WTC11 (cell line): ENCODE measurements at places on chromosomes 13 and 19. TPM values are rescaled to one million over a fixed set of nuclear protein-coding genes. Genes with fewer than 3 reads are reported as not detected.
A peak's percentile ranks its signal among the peaks of the same experiment; 100 is the strongest.

SHISA7 gene
- total RNA-seq, result 0.79 to 0.94 TPM (median 0.87 TPM) in 3 replicates

GRCh38 chr19:21698215-21698614, 69.2 kb downstream of the ZNF100 start:
- DNase-seq, result no peak

SLC25A41 gene
- 0.18 to 0.35 TPM (median 0.21 TPM) in 3 replicates for total RNA-seq

DNA sequence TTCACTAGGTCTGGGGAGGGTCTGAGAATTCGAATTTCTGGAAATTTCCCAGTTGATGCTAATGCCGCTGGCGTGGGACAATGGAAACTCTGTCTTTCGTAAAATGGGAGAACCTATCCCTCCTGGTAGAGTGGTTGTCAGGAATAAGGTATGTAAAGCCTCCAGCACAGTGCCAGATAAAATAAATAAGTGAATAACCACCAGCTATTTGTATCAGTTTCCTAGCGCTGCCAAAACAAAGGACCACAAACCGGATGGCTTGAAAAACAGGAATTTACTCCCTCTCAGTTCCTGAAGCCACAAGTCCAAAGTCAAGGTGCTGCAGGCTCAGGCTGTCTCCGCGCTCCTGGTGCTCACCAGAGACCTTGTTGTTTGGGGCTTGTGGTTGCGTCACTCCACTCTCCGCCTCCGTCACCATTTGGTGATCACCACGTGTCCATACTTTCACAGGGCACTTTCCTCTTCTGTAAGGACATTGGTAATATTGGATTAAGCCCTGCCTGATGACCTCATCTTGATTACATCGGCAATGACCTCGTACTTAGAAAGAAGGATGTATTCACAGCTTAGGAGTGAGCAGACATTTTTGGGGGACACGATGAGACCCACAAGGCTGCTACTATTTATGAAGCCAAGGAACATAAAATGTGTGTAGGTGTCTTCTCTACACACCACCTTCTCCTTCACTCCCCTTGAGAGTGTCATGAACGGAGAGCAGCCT, 428.5 kb downstream of the IRS2 start:
- DNase-seq, result no peak

- no peak for DNase-seq
These were observed 691.1 kb downstream of the UQCRFS1 start for GRCh38 chr19:28521614-28522544.

- no peak for DNase-seq
These were observed 15.4 kb upstream of the CLN5 start for GRCh38 chr13:76976490-76976889.

DNA sequence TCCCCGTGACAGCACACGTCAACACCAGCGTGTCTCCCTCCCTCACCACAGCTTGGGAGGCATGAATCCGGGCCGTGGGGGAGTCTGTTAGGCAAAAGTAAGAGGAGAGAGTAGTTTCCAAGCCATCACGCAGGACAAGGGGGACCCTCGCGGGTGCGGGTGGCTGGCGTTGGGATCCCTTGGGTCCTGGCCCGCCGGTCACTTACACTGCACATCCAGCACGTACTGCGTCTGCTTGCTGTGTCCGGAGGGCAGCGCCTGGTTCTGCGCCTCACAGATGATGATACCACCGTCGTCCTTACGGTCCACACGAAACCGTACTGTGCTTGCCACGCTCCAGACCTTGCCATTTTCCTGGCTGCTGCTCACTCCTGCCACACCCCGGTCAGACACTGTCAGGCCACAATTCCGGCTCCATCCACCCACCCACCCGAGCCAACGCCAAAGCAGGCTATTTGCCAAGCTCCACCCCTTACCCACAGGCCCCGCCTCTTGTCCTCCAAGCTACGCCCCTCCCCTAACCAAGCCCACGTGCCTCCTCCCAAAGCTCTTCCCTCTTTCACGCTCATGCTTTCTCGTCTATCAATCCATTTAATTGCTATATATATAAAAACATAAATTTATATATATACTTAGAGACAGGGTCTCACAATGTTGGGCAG, 6.6 kb upstream of the ZNF428 start:
- DNase-seq, result peak; percentile 74

DNA sequence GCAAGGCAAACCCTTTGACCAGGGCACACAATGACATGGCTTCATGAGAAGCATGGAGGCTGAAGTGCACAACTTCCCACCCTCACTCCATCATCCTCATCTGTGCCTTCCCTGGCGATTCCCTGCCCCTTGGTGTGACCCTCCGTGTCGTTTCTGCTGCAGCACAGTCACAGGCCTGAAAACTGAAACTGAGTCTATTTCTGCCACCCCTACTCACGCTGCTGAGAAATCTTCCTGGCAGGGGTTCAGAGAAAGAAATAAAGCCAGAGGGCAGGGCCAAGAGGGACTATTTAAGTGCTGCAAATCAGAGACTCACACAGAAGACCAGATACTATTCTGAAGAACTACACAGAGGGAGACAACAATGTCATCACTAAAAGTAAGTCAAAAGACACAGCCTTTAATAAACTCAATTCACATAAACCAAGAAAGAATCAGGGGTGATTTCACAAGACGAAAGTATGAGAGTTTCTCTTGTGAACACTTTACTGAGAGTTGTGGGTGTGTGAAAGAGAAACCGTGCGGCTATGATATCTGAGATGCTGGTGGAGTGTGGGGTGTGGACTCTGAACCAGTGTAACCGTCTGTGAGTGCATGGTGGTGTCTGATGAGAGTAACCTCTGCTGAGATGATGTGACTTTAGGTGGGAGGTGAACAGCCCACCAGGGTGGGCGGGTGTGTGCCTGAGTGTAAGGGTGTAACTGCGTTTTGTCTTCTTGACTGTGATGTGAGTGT, 23.5 kb downstream of the LGALS16 start:
- DNase-seq, result no peak

GRCh38 chr19:37362733-37363132, 8.2 kb upstream of the ZNF527 start:
- DNase-seq, result peak; percentile 82

- no peak for DNase-seq
These were observed 24.1 kb upstream of the RNF113B start for GRCh38 chr13:98201189-98201588.

DNA sequence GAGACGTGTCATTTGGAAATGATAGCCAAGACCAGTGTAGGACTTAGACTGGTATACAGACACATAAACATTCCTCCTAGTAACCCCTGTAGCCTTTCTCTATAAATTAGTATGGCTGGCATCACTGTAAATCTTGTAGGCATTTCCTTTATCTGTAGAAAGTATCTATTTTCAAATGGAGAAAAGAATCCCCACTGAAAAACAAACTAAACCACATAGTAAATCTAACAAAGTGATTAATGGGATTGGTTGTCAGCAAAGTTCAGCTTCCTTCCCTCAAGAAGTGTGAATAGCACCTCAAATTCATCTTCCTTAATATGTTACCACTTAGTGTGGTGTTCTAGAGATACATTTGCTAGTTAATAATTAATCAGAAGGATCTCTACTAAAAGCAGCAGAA, 119.4 kb upstream of the NBEA start:
- DNase-seq, result no peak

DNA sequence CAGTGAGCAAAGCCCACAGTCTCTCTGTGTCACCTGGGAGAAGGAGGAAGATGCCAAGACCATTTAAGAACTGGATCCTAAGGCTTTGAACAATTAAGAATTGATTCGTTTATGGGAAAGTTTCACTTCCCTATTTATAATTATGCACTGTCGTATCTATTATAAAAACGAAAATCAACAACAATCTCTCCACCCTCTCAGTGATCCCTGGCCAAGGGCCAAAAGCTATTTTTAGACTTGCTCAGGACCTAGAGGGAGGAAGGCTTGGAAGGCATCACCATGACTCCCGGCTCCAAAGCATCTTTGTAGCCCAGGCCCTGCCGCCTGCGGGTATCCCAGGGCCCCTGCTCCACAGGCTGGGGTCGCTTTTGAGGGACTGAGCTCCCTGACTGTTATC, 1.3 kb downstream of the RHPN2 start:
- peak; percentile 24 for DNase-seq

- DNase-seq, result no peak
These were observed 521.9 kb downstream of the DIAPH3 start for GRCh38 chr13:59641817-59642216.

DNA sequence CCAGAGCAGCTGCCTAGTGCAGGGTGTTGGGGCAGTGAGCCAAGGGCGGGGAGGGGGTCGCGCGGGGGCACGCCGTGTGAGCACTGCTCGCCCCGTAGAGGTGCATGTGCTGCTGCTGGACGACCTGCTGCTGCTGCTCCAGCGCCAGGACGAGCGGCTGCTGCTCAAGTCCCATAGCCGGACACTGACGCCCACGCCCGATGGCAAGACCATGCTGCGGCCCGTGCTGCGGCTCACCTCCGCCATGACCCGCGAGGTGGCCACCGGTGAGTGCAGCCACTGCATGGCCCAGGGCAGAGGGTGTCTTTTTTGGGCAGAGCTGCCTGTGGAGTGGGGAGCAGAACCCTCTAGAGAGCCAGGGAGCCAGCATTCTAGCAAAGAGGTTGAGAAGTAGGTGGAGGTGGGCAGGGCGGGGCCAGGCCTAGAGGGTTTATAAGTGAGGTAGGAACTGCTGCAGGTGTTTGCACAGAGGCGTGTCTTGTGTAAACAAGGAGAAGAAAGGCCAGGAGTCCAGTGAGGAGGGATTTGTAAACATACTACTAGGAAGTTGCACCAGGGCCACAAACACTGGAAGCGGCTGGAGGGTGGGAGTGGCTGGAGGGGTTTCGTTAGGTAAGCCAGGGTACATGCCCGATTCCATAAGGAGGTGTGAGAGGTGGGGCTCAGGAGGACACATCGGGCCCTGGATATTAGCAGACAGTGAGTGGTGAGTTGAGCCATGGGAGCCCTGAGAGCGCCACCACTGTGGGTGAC, 21.3 kb downstream of the ARHGEF1 start:
- no peak for DNase-seq

DNA sequence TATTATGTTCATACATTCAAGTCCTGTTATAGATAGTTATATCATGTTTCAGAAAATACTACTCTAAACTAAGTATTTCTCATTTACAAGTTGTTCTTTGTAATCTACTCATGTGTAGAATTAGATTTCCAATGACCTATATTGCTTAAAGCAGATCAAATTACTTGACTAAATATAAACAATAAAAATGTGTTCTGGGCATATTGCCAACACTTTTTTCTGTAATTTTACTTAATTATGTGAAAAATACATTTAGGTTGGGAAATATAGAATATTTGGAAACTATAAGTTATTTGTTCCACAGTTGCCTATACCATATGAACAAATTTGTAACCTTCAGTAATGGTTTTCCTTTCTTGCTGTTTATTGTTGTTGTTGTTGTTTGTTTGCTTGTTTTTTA, 275.2 kb upstream of the PCDH9 start:
- DNase-seq, result no peak

DNA sequence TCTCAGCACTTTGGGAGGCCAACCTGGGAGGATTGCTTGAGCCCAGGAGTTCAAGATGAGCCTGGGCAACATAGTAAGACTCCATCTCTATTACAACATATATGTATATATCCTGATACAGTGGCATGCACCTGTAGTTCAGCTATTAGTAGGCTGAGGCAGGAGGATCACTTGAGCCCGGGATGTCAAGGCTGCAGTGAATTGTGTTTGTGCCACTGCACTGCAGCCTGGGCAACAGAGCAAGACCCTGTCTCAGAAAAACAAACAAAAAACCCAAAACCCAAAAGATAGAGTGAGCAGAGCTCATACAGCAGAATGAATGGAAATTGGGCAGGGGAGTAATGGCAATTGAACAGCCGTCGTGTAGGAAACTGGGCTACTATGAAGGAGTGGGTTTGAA, 17.3 kb upstream of the SHKBP1 start:
- DNase-seq, result no peak

GRCh38 chr19:55493052-55493644, 4.9 kb downstream of the SSC5D start:
- no peak for DNase-seq

- DNase-seq, result no peak
These were observed 17.3 kb upstream of the DCLK1 start for GRCh38 chr13:36148446-36148845.

DNA sequence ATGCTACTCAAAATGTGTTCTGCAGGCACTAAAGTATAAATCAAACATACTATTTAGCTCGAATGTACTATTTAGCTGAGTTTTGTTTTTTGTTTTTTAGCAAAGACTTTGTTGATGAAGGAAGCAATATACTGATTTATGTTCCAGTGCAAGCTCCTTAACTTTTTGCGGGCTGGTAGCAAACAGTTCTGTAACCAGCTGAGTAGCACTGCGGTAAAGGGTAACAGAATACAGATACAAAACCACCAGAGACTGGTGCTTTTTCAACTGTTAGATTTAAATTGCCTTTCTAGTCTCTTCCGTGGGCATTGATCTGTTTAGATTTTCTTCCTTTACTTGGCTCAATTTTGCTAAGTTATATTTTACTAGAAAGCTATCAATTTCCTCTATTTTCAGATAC, 39.0 kb upstream of the KPNA3 start:
- DNase-seq, result no peak

GRCh38 chr13:35648201-35648600, 171.7 kb upstream of the MAB21L1 start:
- no peak for DNase-seq

ADGRE3 gene
- total RNA-seq, result not detected in 3 replicates

DNA sequence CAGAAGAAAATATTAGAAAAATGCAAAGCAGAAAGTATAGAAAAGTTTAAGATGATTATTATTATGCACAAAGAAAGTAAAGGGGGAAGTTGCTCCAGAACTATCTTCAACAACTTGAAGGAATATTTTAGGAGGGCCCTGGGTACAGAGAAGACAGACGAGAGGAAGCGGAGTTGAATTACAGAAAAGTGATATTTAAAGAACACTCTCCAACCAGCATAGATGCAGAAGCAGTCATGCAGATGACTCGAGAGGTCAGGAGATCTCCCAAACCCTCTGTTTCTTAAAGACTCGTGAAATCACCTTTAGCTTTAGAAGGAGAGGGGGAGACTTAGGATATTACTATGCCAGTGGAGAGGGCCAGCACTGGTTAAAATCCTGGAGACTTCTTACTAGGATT, 8.5 kb upstream of the SHISA2 start:
- DNase-seq, result no peak

ZNF728 gene
- total RNA-seq, result not detected in 3 replicates

PALM gene
- 17.7 to 25.6 TPM (median 22.1 TPM) in 3 replicates for total RNA-seq

- DNase-seq, result no peak
These were observed 68.0 kb downstream of the MLLT1 start for GRCh38 chr19:6211632-6212402.

DNA sequence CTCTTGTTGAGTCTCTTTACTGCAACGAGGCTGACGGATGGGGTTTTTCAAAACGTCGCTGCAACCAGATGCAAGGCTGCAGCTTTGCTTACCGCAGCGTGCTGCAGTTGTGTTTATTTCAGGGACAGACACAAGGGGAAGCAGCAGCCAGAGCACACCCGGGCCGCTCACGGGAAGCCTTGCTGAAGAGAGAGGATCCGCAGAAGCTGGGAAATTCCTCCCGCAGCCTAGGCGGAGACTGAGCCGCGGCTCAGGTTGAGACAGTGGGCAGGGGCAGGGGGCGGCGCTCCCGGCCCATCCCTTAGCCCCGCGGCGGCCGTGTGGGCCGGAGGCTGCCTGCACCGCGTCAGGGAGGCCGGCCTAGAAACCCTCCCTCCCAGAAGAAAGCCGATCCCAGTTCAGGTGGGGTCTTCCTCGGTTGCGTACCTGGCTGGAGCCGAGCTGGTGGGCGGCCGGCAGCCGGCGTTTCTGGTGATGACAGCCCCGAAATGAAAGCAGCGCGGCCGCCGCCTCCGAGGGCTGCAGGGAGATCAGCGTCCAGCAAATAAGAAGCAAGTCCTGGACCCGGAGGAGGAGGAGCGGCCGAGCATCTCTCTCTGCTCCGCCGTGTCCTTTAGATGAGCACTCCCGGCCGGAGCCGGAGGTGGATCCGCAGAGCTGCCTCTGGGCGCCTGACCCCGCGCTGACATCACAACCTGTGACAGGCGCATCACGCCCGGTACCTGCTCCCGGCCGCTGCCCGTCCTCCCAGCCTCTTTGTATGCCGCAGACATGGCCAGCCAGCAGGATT, at the start of gene FRY:
Gene FRY (plus strand): TSS at position 750 of the 790 bp plus-strand sequence. CDS start 22 bp downstream, at position 772.
- peak; percentile 85 for DNase-seq
